Renal cortical epithelial cell (primary cell): ENCODE measurements at places on chromosomes 6 and 20. TPM values are rescaled to one million over a fixed set of nuclear protein-coding genes. Genes with fewer than 3 reads are reported as not detected.

CRISP2 gene
- total RNA-seq = 0.10 TPM in 1 of 2 replicates, not detected in the other

SLC24A3 gene
- total RNA-seq = under 0.01 and 0.10 TPM in 2 replicates

MRPS18B gene
- total RNA-seq = 31.0 and 60.4 TPM in 2 replicates

PHF1 gene
- total RNA-seq = 11.1 and 16.7 TPM in 2 replicates

SLC25A27 gene
- 2.3 and 15.3 TPM in 2 replicates for total RNA-seq

ENPP5 gene
- total RNA-seq = 9.3 and 11.1 TPM in 2 replicates

SNX9 gene
- 45.7 and 56.8 TPM in 2 replicates for total RNA-seq

KHDC1L gene
- not detected in 2 replicates for total RNA-seq

DSP gene
- total RNA-seq = 104 and 173 TPM in 2 replicates

XKR7 gene
- 0.10 and 0.17 TPM in 2 replicates for total RNA-seq

TREM2 gene
- not detected in 2 replicates for total RNA-seq

TXLNB gene
- 0.05 TPM in 1 of 2 replicates, not detected in the other for total RNA-seq

DNA sequence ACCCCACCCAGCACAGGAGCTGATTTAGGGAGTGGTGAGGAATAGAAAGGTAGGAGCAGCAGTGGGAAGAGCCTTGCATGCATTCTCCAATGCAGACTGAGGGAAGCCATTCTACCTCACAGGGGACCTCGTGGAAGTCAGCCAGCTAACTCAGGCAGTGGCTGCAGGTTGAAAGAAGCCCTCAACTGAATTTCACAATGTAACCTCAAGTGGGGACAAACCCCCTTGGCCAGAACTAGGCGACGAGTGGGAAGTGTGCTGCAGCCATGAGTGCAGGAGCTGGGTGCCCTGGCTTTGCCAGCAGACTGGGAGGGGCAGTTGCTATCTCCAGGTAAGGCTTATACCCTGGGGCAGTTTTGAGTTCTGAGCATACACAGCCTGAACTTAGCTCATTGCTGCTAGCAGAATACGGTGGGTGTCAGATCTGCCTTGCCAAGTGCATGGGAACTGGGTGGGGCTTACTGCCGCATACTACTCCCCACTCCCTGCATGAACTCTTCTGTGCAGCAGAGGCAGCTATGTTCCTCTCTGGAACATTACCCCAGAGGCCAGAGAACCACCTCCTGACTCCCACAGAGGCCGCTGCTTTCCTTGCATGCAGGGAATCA lies 126.5 kb downstream of the CDK19 start:
- DNase-seq = peak; percentile 36

- peak; percentile 57 for DNase-seq
Observed at GRCh38 chr6:44649365-44650025, 262.0 kb downstream of the CDC5L start.

DNA sequence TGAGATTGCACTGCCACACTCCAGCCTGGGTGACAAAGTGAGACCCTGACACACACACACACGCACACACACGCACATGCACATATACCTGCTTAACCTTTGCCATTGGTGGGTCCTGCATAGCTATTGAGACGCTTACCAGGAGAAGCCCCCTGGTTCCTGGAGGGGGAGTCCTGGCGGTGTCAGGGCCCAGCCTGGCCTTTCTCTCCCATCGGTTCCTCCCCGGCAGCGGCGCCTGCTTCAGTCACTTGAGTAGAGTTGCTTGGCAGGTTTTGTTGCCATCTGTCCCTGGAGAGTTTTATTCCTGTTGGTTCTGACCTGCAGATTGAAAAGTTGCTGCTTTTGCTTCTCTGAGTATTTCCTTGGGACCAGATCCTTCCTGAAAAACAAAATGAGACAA lies 20.6 kb upstream of the FAM209A start:
- DNase-seq = no peak

- no peak for DNase-seq
Observed at GRCh38 chr6:10458287-10458686, 43.4 kb upstream of the TFAP2A start.

GRCh38 chr6:32792901-32793435 lies 23.8 kb downstream of the HLA-DOB start:
- DNase-seq = no peak

DNA sequence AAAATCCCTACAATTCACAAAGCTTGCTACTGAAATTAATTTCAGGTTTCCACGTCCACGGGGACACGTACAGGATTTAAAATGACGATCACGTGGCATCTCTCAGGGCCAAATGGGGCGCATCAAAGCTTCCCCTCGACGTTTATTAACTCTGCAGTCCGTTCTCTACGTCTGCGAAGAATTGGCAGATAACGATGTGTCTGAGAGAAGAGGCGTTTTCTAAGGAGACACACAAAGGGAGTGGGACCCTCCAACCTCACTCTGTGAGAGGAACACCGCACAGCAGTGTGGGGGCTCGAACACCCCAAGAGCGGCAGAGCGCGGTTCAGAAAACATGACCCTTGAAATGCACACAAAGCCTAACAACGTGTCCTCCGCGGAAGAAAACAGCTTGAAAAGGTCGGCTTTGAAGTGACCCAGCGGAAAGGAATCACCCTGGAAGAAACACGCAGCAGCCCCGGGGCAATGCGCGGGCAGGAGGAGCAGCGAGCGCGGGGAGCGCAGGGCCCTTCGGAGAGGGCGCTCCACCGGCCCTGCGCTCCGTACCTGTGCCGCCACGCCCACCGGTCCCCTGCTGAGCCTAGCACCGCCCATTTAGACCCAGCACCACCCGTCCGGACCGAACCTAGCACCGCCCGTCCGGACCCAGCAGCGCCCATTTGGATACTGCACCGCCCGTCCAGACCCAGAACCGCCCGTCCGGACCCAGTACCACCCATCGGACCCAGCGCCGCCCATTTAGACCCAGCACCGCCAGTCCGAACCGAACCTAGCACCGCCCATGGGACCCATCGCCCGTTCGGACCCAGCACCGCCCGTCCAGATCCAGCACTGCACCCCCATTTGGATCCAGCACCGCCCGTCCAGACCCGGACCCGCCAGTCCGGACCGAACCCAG lies 1.1 kb upstream of the AFDN start:
- DNase-seq = no peak

GRCh38 chr6:24925661-24926060 lies 10.1 kb downstream of the RIPOR2 start:
- DNase-seq = no peak

GRCh38 chr6:168507297-168507696 lies 66.3 kb downstream of the SMOC2 start:
- no peak for DNase-seq

- no peak for DNase-seq
Observed at GRCh38 chr20:44745122-44745597, 505 bp upstream of the KCNK15 start.

DNA sequence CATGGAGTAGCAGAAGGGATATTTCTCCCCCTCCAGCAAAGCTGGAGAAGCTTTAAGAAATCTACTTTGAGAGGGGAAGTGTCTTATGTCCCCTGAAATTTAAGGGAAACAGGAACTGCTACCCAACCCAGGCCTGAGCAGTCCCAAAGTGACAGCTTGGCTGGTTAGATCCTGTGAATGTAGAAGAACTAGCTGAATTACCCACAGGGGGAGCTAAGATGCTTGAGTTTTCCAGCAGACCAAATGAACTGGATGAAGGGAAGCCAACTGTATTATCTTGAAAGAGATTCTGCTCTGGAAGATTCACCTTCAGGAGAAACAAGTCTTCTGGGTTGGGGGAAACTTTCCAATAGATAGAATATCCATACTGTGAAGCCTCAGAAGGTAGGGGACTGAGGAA lies 303.3 kb upstream of the MMS22L start:
- DNase-seq = peak; percentile 16

DNA sequence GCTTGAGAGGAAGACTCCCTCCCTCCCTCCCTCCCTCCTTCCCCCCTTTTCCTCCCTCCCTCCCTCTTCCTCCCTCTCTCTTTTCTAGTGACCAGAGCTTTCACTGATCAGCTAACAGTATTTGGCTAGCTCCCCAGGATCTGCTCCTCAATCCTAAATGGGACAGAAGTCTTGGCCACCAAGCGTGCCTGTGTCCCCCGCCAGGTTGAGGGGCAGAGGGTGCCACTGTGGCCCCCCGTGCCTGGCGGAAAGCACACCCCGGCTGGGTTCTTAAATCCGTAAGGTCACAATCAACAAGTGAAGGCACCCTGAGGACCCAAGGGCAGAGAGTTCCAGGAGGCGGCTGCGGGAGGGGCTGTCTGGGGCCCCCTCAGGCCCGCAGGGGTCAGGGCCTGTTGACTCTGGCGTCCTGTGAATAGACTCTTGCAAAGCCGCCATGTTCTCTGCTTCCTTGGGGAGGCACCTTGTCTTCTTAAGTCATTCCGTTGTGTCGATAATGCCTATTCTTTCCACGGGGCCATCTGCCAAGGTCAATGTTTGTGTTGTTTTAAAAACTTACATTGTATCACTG lies 38.9 kb upstream of the STX16 start:
- DNase-seq = no peak

DNA sequence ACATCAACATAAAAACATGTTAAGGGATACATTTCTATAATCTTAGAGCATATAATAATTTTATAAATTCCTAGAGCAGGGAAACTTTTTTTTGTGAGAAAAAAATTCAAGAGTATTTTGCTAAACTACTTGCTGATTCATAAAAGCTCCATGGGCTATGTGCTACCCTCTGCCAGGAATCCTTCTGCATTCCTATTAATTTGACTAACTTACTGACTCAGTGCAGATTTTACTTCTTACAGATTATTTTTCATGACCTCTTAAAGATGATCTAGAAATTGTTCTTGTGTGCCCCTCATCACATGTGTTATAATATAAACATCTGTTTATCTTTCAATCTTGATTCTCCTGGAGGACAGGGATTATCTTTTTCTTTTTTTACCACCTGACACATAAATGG lies 5.7 kb downstream of the VTA1 start:
- peak; percentile 20 for DNase-seq

DNA sequence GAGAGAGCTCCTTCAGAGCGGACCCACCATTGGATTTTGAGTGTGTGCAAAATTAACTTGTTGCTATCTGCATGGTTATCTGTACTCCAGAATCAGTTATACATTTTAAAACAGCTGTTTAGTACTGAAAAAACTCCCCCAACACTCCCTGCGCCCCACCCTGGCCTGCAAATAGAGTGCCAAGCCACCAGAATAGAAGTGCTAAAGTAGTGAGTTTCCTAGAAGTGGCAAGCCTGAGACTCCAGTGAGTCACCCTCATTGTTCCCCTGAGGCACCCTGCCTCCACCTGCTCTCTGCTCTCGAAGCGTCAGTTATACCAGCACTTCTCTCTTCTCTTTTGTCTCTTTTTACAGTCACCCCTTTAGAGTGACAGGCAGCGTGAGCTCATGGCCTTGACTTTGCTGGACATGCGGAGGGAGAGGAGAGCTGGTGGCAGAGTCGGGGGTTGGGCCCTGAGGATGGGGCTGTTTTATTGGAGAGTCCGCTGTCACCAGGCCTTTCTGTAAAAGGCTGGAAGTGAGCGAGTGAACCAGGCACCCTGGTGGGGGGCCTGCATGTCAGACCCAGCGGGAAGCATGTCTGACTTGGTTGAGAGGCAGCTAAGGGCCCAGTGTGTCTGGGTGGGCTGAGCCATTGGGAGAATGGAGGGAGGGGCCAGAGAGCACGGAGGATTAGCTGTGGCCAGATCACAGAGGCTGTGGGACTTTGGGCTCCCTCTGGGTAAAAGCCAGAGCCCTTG lies 10.4 kb downstream of the IGF2R start:
- DNase-seq = peak; percentile 80

DNA sequence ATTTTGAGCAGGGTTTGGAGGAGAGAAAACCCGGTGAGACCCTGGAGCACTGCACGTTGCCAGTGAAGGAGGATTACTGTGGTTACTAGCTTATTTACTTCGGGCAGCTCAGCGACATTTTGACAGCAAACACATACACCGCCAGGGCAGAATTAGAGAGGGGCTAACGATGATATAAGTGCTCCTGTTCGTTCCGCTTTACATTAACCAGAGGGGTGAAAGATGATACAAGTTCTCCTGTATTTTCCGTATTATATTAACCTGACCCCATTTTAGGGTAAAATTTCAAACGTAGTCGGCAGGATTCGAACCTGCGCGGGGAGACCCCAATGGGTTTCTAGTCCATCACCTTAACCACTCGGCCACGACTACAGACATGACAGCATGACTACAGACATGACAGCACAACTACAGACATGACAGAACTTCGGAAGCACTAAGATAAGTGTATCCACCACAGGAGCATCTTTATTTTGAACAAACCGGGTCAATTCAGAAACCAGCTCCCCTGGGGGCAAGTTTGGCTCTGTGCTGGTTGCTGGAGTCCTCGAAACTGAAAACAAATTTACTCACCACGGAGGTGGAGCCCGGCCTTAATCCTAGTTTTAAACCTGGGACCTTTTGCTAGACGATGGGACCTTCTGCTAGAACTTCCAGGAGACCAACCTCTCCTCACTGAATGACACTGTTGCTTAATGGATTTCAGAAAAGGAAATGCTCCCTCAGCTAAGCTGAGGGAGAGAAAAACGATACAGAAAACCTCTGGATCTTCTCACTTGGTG lies 80.4 kb upstream of the ZNF184 start:
- DNase-seq = no peak

DNA sequence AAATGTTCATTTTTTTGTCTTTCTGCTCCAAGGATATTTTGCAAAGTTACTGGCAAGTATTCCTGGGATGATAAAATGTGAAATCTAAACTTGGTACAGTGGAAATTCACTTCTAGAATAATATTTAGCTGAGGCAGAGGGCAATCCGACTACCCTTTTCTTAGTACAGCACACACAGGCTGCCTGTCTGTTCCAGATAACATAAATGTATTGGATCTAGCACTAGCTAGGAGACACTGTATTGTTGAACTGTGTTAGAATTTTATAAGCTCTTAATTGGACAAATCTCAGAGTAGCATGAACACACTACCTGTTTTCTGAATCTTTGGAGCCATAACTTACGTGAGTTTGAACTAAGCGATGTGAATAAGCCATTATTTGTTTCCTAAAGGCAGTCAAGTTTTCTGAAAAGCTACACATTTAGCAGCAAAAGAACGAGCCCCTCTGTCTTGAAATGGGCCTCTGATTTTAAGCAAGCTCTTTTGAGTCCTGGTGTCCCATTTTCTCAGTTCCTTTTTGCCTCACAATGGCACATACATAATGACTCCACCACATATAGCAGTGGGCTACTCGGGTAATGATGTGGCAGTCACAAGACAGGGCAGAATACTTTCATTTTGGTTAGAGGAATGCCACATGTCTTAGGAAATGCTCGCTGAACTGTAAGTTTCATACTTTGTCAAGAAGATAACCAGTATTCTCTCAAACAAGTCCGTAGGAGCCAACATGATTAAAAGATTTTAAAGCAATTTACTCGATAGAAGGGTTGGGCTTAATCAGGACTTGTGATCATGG lies 116.5 kb upstream of the ESR1 start:
- peak; percentile 59 for DNase-seq

GRCh38 chr6:16105854-16106253 lies 23.0 kb upstream of the MYLIP start:
- no peak for DNase-seq

DNA sequence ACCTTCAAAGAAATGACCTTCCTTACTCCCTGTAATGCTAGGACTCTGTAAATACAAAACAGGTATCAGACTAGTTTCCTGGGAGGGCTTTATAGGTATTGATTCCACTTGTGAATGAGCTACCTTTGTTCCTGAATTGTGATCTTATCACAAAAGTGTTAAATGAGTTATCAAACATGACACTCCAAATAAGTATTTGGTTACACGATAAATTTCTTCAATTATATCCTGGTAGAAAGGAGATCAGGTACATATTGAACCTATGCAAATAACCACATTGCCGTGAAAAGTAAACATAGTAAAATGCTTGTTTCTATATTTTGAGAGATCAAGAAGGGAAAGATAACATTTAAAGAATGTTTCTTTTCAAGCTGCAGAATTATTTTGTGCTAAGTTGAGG lies 285.3 kb downstream of the HIVEP2 start:
- DNase-seq = no peak

GRCh38 chr6:94323853-94324252 lies 904.5 kb upstream of the EPHA7 start:
- DNase-seq = no peak

GRCh38 chr6:3236005-3236404 lies 8.6 kb upstream of the TUBB2B start:
- no peak for DNase-seq
